Erythroblast (primary cell): ENCODE measurements at places on chromosomes 7 and 10.

DNA sequence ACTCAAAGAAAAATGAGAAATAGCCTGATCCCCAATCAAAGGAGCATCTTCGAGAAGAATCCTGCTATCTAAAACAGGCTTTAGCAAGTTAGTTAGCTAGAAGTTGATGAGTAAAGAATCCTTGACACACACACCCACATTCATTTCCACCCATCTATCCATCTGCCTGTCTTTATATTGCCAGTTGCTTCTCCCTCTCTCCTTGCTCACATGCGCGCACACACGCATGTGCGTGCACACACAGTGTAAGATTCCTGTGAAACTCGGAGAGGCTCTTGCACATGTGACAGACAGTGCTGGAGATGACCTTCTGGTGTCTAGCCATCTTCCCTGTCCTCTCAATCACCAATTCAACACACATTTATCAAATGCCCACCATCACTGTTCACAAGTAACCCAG lies 393.3 kb downstream of the PLXNA4 start:
- no peak for DNase-seq

GRCh38 chr10:42149027-42149700 lies 489.2 kb downstream of the ZNF33B start:
- no peak for DNase-seq

DNA sequence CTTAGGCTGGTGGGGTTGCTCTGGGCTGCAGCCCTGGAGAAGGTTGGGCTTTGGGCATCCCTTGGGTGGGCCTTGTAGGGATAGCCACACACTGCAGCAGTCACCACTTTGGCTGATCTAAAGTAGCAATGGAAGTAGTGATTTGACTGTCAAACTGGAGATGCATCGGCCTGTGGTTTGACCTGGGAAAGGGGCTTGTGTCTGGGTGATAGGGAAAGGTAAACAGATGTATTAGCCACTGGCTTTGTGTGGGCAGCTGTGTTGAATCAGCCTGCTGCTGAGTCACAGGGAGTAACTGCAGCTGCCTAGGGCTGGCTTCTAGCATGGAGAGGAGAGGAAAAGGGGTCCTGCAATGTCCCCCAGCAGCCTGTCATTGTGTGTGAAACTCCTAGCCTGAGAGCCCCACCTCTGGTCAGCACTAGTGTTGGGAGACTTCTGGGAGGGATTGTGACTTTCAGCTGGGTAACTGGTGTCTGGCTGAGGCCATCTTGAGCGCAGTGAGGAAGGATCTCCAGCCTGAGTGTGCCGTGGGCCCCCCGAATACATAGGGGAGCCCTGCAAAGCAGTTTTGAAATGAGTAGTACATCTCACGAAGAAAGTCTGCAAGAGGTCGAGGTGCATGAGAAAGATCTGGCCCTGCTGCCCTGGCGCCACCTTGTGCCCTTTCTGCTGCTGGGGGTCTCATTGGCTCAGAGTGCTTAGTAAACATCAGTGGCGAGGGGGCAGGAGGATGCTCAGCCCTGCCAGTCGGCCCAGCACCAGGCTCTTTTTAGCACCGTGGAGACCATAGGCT lies 117.3 kb downstream of the FANK1 start:
- peak; percentile 8 for DNase-seq

DNA sequence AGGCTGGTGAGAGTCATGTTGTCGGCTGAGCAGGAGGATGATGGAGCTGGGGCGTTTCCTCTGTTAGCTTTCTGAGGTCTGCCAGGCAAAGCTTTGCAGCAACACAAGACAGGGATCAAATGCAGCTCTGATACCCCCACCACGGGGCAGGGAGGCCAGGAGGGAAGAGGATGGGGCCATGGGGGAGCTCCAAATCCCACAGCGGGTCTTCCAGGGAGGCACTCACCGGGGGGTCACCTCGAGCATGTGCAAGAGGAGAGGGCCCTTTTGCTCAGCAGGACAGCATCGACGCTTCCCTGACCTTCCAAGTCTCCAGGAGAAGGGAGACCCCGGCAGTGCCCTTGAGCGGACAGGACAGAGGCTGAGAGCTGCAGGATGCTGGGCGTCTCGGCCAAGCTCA lies 127.5 kb downstream of the WDR37 start:
- DNase-seq = no peak

- peak; percentile 79 for DNase-seq
These were observed 1.1 kb downstream of the MEPCE start for GRCh38 chr7:100430493-100431285.

DNA sequence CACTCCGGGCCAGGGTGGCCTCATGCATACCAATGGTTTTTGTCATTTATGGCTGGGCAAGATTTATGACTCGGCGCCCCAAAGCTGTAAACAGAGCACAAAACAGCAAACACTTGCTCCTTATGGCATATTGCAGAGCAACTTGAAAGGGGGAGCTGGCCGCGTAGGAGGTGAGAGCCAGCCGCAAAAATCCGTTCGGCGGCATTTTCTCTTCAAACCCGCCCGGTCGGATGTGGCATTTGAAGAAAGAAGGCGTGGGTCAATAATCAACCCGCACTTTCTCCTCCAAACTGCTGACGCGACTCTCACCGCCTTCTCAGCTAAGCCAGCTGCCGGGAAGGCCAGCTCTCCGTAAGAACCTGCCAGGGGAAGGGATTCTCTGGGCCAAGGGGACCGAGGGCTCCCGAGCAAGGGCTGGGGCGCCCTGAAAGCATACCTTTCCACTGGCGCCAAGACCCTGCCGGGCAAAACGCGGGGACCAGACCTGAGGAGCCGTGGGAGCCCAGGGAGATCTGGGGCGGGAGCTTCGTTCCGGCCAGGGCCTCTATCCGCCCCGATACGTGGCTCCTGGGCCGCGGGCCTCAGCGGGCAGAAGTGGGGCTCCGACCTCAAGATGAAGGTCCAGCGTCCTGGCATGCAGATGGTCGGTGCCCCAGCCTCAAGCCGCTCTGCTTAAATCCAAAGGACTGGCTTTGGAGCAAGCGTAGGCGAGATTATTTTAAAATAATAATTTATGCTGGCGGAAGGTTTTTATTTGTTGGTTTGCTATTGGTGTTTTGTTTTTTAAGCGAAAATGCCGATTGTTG lies 12.9 kb upstream of the HOXA2 start:
- no peak for DNase-seq

DNA sequence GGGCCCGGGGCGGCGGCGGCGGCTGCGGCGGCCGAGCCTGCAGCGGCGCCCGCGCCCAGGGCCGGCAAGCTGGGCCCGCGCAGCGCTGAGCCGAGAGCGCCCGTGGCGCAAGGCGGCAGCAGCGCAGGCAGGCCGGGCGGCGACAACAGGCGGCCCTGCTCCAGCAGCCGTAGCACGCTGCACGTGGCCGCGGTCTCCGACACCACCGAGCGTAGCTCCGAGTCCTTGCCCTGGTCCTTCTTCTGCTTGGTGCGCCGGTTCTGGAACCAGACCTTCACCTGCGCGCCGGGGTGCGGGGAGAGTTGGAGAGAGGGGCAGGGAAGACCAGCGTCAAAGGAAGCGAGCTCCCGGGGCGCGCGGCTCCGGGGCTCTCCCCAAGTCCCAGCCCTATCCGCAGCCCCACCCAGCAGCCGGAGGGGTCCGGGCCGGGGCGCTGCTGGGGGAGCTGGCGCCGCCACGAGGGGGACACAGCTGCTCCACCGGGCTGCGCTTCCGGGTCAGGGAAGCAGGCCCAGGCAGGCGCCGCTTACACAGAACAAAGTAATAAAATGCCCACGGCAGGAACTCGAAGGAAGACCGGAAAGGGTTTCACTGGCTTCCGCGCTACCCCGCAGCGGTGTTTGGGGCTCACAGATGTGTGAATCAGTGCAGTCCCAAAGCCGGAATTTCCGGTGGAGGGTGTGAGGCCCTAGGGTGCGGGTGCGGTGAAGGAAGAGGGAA lies 3.6 kb downstream of the VAX1 start:
- peak; percentile 9 for DNase-seq

DNA sequence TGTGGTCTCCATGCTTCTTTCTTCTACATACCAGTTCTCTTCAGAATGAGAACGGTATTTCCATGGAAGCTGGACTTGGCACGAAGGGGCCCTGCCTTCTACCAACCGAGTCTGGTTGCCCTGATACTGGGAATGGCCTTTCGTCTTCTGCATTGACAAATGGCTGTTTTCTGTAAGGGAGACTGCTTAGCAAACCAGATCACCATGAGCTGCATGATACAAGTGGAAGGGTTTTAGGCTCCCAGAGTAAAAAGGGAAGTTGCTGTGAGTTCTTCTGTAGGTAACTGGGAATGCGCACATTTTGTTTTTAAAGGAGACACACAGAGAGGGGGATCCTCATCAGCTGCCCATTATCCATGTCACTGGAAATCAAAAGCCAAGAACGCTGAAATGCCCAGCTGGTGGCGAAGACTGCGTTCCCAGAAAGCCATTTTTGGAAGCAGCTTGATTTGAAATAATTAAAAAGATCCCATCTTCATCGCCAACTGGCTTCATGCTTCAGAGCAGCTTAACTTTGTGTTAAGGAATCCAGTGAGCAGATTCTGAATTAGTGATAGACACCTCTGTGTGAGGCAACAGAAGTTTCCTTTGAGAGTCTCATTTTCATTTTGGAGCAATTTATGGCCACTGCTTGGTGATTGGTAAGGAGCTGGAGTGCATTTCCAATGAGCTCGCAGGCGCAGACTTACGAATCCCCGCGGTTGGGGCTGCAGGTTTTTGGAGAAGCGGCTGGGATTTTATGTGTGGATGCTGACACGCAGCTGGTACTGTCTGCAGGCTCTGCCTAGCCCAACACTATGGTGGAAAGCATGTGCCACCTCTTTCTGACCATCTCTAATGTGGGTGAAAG lies 672.7 kb upstream of the FOXK1 start:
- no peak for DNase-seq

DNA sequence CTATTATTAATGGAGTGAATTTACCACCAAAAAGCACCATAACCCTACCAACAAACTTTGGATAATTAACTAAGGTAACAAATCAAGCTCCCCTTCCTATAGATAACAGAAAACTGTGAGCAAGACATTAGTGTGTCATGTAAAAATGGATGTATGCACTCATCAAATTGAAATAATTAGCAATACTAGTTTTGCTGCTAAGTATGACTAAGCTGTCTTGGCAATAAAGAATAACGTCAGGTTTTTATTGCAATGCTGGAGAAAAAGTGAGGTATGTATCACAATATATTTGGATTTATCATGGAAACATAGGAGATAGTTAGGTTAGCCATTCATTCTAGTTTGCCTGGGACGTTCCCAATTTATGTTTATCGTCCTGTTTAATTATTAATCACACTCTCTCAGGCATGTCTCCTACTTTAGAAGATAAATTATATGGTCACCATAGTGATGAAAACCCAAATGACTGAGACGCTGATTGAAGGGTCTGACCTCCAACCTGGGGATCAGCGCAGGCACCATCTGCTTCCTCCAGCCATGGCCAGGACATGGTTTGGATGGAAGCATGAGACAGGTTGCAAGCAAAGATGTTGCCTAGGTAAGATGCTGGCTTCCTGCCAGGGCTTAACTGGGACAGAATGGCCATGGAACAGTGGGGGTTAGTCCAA lies 125.6 kb downstream of the FANK1 start:
- no peak for DNase-seq
